ENCODE measurements at places on chromosomes 3 and 15.

DNA sequence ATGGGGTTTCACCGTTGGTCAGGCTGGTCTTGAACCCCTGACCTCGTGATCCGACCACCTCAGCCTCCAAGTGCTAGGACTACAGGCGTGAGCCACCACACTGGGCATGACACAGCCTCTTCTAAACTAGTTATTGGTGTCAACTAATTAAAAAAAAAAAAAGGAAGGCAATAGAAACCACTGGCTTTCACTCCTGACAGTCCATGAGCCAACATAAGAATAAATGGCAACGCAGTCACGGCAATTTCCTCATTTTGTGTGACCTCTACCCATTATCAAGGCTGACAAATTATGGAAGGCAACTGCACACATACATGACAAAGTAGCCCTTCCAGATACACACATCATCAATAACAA lies 5.9 kb downstream of the ARHGEF3 start:
- DNase-seq, result no peak

DNA sequence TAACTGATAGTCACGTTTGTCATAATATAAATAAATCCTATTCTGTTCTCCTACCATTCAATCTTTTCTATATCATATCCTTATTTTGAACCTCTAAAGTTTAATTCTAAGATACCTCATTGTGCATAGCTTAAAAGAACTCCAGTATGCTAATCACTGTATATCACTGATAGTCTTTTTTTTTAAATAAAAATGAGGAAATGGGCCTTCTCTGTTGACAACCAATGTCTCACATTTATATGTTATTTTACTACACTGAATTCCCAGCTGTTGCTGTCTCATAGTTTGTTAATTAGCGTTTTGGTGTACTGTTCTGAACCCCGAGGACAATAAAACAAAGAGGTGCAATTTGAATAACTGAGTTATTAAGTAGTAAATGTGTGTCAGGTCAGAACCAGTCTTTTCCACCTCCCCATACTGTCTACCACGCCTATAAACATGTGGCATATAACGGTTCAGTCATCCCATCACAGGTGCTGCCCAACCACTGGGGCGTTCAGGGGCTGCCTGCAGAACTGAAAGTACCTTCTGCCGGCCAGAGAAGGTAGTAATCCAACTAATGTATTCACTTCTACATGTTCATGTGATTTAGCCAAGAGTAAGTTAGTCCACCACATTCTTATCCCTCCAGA lies 14.9 kb downstream of the CBLB start:
- no peak for DNase-seq

- no peak for DNase-seq
Measured at GRCh38 chr3:128173200-128173599, 19.9 kb downstream of the EEFSEC start.

GRCh38 chr3:100047455-100048141 lies 66.7 kb downstream of the FILIP1L start:
- DNase-seq, result no peak

- no peak for DNase-seq
Measured at GRCh38 chr15:69696946-69697345, 244.3 kb downstream of the RPLP1 start.

DNA sequence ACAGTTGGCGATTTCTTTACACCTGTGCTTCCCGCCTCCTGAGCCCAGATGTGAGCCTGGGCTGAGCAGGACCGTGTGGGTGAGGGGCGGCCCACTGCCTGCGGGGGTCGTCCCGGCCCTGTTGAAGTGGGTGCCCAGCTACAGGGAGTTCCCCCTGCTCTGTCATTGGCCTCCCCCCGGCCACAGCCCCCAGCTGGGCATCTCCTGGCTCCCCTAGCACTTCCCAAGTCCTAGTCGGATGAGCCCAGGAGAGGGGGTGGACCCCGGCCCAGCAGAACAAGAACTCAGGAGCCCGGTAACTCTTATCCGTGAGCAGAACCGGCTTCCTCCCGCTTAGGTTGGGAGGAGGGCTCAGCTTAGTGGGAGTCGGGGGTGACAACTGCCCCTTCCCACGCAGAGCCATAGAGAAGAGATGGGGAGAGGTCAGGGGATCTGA lies 757 bp downstream of the PAQR5 start:
- no peak for DNase-seq

DNA sequence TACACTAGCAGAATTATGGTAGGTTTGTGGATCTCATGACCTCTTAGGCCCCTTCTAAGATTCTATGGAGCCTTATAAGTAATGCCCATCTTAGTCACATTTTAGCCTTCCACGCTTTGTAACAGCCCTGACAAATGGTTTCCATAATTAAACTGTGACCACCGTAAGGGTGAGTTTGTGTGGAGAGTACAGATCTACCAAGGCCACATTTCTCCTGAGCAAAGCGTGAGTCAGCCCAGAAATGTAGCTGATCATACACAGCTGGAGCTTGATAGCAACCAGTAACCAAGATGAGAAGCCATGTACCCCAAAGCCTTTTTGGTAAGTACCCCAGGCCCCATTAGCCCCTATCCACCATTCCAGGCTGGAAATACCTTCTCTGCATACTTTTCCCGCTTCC lies 31.7 kb downstream of the CHAC1 start:
- no peak for DNase-seq

- DNase-seq, result peak; percentile 20
Measured at GRCh38 chr15:42921342-42921731, 759 bp upstream of the TTBK2 start.

DNA sequence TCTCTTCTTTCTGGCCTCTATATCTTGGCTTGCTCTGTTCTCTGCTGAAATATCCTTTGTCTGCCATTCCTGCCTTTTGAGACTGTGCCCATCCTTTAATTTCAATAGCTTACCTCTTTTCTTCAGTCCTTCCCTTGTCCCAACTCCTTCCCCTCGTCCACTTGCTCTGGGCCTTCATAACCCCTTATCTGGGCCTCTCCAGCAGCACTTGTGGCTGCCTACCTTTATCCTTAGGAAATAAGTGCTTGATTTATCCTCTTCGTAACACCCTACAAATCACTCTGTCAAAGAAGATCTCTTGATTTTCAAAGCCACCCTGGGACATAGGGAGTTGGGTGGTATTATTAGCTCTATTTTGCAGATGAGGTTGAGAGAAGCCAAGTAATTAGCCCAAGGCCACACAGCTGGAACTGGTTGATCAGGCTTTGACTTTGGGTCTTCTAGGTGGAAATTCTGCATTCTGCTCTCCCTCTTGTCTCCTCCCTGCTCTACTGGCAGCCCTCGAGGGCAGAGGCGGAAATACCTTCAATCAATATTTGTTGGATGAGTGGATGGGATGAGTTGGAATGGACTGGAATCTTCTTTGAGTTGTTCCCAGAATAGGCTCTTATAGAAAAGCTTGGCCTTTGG lies 84.0 kb upstream of the TLE3 start:
- no peak for DNase-seq

- DNase-seq, result no peak
Measured at GRCh38 chr3:148735597-148735996, 37.9 kb downstream of the AGTR1 start.

DNA sequence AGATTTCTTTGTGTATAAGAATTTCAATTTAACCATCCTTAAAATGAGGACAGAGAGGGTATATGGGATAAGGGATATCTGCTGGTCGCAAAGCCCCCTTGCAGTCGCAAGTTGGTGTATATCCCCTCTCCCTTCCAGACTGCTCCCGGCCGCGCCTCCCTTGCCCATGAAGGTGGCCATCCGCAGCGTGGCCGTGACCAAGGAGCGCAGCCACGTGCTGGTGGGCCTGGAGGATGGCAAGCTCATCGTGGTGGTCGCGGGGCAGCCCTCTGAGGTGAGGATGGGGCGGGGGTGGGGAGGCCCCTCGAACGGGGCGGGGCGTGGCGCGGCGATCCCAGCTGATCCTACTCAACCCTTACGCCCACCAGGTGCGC lies 29.4 kb downstream of the NBEAL2 start:
- no peak for DNase-seq

DNA sequence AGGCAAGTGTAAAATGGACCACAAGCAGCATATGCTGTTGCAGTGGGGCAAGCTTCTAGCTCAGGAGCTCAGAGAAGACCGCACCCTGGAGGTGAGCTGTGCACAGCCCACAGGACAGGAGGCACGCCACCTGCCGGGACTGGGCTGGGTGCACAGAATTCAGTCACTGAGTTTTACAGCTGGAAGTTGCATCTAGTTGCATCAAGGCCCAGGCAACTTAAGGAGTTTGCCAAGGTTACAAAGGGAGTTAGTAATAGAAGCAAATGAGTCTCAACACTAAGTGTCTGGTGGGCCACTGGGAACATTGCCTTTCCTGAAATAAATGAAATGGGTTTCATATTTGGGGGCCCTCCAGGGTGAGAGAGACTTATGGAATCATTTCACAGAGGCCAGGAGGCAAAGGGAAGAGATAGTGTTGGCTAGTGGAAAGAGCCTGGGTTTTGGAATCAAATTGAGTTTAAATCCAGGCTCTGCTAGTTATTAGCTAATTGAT lies 36.0 kb upstream of the TIMP4 start:
- DNase-seq, result no peak

DNA sequence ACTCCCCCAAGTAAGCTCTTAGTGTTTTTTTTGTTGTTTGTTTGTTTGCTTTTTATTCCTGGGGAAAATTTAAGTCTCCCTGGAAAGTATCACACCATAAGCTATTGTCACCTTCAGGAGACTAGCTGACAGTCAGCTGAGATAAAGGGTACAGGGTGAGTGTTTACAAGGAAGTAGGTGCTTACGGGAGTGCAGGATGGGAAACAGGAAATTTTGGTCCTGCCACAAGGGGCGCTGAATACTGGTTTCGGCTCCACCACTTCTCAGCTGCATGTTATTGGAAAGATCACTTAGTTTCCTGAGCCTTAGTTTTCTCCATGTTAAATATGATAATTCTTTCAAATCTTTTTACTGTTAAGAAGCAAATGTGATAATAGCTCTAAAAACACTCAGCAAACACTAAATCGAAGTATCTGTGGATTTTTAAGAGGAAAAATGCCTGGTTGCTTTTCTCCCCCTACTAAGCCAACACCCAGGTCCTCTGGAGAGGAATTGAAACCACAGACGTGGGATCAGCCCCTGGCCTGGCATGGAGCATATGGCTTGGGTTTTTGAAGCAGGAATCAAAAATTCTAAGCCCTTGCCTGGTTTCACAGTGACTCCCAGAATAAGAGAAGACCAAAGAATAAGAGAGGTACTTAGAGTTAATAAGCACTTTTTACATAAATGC lies 90.7 kb downstream of the SCN11A start:
- DNase-seq, result no peak

- DNase-seq, result no peak
Measured at GRCh38 chr15:77406846-77407245, 13.1 kb downstream of the PEAK1 start.

DNA sequence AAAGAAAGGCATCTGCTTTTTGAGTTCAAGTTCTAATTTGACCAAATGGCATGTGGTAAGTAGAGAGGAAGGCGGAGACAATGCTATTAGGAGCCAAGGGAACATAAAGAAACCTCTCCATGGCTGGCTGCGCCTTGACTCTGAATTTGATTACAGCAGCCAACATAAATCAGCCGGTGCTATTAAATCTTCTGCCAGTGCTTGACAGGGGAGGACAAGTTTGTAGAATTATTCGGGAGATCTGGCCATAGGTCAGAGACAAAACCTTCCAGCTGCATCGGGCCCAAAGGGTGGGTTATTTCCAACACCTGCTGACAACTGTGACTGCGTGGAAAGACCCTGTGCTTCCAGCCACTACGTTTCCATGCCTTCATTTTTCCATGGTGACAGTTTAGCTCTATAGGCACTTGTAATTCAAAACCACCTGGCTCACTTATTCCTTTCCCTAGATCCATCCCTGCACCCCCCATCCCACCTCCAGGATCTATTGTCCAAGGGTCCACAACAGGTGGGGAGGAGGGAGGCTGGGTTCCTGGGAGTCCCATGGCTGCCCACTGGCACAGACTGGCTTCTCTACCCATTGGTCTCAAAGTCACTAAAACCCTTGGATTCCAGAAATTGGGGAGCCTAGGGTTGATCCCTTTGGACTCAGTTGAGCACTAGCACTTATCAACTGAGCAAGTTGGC lies 15.9 kb downstream of the COLQ start:
- no peak for DNase-seq

DNA sequence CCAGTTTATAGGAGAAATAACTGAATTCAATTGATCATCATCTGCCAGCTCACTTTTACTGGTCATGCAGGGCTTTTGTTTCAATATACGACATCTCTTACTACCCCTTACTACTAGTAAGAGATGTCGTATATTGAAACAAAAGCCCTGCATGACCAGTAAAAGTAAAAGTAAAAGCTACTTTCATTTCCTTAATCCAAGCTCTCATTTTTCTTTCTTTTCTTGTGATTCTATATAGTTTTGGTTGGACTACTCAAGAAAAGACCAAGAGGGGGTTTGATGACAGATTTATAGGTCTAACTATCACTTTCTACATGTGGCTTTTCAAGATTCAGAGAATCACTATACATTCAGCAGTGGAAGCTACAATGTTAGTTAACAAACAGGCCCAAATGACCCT lies 1237.3 kb downstream of the ROBO2 start:
- no peak for DNase-seq

DNA sequence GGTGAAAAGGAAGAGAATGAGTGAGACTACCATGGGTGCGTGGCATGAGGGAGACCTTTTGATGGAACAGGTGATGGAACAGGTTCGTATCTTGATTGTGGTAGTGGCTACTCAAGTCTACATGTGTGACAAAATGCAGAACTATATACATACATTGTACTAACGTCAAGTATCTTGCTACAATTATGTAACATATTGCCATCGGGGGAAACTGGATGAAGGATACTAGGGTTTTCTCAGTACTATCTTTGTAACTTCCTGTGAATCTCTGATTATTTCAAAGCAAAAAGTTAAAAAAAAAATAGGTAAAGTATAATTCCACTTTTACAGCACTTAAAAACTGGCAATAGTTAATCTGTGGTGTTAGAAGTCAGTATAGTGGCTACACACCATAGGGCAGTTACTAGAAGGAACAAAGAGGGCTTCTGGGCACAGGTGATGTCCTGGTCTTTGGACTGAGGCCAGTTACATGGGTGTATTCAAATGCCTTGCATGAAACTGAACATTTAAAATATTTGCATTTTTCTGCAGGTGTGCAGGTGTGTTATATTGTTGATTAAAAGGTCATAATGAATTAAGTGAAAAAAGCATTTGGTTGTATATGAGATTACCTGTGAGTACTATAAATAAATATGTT lies 61.4 kb downstream of the LRRK1 start:
- no peak for DNase-seq

DNA sequence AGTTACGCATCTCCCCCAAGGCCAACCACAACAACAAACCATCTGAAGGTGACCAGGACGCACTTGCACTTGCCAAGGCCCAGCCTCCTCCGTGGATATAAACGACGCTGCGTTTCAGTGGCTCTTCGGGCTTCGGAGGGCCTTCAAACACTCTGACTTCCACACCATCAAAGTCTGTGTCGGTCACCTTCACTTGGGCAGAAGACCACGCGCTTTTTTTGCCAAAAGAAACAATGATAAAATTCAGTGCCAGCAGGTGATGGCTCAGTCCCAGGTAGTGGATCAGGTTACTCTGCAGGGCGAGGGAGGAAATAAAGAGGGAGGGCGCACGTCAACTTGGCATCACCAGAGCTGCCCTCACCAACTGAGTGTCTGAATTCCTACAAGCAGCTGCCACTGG lies 63.0 kb downstream of the NCEH1 start:
- no peak for DNase-seq

- no peak for DNase-seq
Measured at GRCh38 chr3:65762235-65762580, 276.5 kb downstream of the MAGI1 start.

All from activated naive CD4-positive, alpha-beta T cell (primary cell).